ENCODE measurements at places on chromosomes 3 and 15.

DNA sequence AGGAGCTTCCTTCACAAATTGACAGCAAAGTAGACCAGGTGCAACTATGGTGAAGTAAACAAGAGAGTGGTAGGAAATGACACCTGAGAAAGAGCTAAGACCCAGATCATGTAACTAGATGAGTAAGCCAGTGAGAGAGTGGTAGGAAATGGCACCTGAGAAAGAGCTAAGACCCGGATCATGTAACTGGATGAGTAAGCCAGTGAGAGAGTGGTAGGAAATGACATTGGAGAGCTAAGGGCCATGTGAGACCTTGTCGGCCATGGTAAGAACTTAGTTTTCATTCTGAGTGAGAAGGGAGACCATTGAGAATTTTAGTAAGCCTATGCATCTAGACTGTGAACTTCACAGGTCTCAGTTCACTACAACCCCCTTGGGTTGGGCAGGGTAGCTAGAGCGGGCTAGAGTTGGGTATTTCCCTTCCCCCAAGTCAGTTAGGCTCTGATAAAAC lies 5.4 kb upstream of the SENP7 start:
- no peak for DNase-seq

DNA sequence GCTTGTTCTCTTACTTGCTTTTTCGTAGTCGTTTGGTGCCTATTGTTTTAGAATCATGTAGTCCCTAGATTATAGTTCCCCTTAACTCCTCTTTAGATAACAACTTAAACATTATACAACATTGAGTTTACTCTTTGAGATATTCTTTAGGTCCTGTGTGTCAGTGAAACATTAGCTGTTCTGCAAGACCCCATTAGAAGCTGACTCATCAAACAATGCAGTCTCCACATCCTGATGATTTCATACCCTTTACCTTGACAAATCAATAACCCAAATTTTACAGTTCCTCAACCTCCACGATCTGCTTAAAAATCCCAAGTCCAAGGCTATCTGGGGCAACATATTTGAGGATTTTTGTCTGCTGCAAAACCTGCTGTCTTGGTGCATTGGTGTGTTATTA lies 582.9 kb downstream of the NSUN3 start:
- no peak for DNase-seq

DNA sequence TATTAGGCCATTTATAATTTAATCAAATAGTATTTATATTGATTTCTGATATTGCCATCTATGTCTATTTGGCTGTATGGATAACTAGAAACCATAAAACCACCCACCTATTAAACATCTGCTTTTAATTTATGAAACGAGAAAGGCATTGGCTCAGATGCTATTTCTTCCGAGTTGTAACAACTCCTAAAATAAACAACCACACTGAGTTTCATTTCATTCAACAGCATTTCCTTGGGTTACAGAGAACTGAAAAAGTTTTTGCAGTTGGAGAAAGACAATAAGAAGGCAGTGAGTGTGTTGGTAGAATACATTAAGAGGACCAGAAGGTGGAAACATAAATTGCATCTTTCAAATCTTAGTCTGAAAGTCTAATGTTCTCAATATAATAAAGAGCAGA lies 79.1 kb downstream of the AQR start:
- DNase-seq, result no peak

DNA sequence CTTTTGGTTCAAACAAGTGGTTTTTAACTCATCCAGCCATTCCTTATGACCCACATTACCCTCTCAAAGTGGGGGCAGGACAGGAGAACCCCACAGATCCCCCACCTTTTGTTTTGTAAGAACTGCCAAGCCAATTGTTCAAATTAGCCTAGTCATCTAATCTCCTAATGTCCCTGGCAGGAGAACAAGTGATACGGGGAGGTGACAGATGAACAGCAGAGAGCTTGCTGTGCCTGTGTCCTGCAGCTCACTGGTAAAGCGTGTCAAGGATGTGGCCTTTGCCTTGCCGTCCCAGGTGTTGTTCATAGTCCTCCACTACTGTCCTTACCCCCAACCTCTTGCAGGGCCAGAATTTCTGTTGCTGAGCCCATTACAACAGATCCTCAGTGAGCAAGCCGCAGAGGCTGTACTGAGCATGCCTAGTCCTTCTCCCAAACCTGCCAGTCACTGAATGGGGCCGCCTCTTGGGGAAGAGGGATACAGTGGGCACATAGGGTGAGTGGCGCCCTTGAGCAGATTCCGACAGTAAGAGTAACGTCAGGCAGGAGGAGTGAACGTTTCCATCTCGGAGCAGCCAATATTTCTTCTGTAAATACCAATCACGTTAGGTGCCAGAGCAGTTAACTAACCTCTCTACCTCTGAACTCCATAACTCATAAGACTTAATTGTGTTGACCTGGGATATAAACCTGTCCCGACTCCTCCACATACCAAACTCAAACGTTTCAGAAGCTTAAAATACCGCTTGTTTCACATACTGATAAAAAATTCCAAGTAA lies 87.4 kb downstream of the ITPR1 start:
- no peak for DNase-seq

GRCh38 chr3:197085137-197085536 lies 55.5 kb upstream of the MELTF start:
- no peak for DNase-seq

- no peak for DNase-seq
These were observed 262.0 kb downstream of the TUSC7 start for GRCh38 chr3:116971531-116971930.

DNA sequence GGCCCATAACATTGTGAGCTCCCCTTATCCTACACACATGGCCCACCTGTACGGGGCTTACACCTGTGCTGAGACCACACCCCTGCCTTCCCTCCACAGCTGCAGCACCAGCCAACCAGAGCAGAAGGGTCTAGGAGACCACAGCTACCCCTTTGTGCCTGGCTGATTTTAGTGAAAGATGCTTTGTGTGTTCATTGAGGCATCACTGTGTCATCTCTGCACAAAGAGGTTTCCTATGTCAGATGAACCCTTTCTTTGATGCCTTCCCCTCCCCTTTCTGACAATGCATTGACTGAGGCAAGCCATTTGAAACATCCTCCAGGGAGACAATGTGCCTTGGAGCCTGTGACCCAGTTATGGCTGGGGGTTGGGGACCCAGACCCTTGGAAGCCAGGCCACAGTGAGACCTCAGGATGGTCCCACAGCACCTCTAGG lies 54.9 kb upstream of the SLC7A14 start:
- DNase-seq, result no peak

Measured in hypothalamus (tissue), 51 donors.